ENCODE measurements at places on chromosomes 4 and X. TPM values are rescaled to one million over a fixed set of nuclear protein-coding genes. Genes with fewer than 3 reads are reported as not detected.

Gene WDR13
- 173 TPM for polyA plus RNA-seq

Gene MAGEA2B
- not detected for polyA plus RNA-seq

Gene CCSER1
- polyA plus RNA-seq = 2.7 TPM

Gene ZCCHC12
- polyA plus RNA-seq = 0.05 TPM

Gene SPARCL1
- 492 TPM for polyA plus RNA-seq

All from right cardiac atrium (tissue), 5 donors.